ENCODE measurements at places on chromosomes 16 and 17.

GRCh38 chr17:11645426-11645825, 47.2 kb downstream of the DNAH9 start:
- no peak for DNase-seq

- no peak for DNase-seq
Observed at GRCh38 chr17:31544186-31544585, 152.7 kb downstream of the RAB11FIP4 start.

GRCh38 chr17:66677201-66677981, 157.5 kb upstream of the CACNG5 start:
- DNase-seq = no peak

GRCh38 chr17:21463779-21464407, 87.7 kb downstream of the KCNJ12 start:
- DNase-seq = no peak

DNA sequence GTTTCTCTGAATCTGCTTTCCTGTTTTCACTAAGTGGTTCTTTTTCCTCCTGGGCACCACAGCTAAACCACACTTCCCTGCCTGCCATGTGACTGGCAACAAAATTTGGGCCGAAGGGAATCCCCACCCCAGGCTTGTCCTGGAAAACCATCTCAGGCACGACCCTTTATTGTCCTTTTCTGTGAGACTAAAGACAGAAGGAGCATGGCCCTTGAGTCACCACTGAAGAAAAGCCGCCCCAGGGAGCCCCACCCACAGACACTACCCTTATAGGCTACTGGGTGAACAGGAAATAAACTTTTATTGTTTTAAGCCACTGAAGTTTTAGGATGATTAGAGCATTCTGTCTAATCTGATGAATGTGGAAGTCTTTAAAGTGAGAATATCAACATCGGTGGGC, 88.6 kb upstream of the BRD7 start:
- DNase-seq = no peak

GRCh38 chr17:9434642-9435057, 141.0 kb downstream of the STX8 start:
- DNase-seq = no peak

DNA sequence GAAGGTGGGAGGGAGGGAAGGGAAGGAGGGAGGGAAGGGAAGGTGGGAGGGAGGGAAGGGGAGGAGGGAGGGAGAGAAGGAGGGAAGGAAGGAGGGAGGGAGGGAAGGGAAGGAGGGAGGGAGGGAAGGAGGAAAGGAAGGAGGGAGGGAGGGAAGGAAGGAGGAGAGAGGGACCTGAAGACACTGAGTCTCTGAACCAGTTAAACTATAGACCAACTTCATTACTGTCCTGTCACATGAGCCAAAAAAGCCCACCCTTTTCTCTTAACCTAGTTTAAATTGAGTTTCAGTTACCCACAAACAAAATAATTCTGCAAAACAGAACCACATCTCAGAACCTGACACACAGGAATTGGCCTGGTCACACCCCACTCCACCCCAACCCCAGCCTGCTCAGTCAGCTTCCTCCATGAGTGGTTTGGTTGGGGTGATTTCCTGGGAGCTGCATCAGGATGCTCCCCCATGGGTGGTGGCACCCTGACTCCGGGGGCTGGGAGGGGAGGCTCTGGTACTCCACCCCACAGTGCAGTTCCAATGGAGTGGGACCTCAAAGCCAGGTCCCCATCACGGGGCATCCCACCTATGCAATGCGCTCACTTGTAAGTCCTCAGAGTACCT, 4.7 kb upstream of the PRR29 start:
- DNase-seq = no peak

DNA sequence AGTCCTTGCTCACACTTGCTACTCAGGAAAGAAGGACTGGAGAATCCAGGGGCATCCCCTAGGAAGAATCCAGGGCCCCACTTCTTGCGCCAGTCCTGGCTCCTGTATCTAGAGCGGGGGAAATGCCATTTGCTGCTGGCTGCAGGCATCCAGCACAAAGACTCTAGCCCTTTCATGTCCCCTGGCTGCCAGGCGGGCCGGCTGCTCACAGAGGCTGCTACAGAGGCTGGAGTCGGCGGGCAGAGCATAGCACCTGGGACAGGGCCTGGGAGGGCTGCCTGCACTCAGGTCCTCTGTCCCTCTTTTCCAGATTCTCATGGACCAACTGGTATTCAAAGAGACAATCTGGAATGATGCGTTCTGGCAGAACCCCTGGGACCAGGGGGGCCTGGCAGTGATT, 13.8 kb downstream of the SMIM5 start:
- DNase-seq = no peak

DNA sequence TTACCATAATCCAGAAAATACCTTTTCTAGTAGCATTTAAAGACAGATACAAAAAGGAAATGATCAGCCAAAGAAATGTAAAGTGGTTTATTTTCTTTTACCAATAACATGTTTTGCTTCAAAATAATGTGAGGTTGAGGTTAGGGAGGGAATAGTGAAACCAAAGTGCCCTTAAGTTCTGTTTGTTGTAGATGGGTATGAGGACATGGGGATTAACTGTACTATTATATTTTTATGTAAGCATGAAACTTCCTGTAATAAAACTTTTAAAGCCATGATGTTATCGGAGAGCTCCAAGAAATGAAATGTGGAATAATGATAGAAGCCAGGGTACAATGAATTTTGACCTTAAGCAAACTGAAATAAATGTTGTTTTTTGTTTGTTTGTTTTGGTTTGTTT, 9.9 kb downstream of the C16orf46 start:
- DNase-seq = no peak

DNA sequence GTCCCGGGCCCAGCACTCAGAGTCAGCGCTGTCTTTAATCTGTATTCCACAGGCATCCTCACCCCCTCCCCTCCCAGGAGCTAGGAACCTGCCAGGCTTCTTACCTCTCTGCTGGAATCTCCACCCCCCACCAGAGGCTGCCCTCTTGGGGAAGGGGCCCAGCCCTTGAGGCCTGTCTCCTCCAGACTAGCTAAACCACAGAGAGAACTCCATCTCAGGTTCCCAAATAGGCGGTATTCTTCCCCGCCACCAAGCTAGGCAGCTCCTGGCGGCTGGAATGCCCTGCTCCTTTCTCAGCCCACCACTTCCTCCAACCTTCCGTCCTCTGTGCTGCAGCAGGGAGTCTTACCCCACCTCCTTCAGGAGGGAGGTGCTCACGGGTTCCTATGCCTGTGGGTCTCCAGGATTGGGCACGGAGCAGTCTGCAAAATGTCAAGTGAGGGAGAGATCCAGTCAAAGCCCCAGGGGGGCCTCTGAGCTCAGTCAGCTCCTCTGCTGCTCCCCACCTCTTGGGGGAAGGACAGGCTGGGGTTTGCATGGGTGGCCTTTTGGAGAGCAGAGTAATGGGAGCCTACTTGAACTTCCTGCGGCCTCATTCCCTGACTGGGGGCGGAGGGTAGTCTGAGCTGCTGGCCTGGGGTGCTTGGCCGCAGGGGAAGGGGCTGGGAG, 55.7 kb downstream of the SREBF1 start:
- DNase-seq = no peak

DNA sequence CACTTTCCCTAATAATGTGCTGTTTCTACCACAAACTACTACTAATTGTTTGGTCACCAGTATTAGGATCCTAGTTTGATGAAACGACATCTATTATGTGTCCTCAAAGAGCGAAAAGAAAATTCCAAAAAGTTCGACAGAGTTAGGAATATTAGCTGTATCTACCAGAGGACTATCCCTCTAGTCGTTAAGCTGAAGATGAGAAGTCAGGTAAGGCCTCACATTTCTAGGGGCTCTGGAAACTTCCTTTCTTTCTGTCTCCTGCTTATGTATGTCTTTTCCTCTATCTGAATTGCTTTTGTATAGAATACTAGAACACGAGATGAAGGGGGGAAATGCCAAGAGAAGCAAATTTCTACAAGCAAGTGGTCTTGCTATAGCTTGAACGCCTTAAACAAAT, 1.6 kb downstream of the GLG1 start:
- no peak for DNase-seq

DNA sequence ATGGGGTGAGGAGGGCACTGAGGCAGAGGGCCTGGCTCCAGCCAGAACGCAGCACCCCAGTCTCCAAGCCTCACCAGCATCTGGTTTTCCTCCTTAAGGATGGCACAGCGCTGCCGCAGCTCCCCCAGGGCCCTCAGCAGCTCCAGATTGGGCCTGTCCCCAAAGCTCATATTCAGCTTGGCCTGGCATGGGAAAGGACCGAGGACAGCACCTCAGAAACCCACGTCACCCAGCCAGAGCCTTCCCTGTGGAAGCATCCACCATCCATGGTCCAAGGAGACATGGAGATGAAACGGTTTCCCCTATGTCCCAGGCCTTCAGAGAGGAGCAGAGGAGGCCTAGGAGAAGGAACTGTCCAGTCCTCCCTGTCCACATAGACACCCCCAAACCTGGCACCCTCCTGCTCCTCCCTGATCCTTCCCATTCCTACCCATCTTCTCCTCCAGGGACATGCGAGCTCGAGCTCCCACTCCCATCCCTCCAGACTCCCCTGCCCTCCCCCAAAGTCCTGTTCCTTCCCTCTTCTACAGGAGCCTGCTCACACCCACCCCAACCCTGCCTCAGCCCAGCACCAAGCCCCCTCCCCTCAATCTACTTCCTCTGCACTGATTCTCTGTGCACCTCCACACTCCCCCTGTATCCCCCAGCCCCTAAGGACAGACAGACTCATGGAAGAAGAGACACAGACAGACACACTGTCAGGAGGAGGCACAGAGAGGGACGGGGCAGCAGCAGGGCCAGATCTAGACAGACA, 1.8 kb downstream of the TSPOAP1 start:
- DNase-seq = no peak

- DNase-seq = no peak
Observed at GRCh38 chr17:352421-353212, at the start of gene RPH3AL. TSS of gene RPH3AL (minus strand) at chr17:352807. CDS start at chr17:327543, 25,264 bp downstream.

DNA sequence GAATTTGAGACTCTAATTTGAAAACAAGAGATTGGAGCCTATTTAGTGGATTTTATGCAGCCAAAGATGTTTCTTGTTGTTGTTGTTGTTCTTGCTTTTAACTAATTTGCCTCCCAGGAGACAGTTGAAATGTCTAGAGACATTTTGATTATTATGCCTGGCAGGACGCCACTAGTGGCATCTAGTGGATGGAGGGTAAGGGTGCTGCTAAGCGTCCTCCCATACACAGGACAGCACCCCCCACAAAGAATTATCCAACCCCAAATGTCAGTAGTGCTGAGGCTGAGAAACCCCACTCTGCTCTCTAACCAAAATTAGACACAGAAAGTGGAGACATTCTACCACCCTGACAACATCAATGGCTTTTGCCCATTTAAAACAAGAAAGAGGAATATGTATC, 15.4 kb upstream of the HSBP1 start:
- DNase-seq = no peak

DNA sequence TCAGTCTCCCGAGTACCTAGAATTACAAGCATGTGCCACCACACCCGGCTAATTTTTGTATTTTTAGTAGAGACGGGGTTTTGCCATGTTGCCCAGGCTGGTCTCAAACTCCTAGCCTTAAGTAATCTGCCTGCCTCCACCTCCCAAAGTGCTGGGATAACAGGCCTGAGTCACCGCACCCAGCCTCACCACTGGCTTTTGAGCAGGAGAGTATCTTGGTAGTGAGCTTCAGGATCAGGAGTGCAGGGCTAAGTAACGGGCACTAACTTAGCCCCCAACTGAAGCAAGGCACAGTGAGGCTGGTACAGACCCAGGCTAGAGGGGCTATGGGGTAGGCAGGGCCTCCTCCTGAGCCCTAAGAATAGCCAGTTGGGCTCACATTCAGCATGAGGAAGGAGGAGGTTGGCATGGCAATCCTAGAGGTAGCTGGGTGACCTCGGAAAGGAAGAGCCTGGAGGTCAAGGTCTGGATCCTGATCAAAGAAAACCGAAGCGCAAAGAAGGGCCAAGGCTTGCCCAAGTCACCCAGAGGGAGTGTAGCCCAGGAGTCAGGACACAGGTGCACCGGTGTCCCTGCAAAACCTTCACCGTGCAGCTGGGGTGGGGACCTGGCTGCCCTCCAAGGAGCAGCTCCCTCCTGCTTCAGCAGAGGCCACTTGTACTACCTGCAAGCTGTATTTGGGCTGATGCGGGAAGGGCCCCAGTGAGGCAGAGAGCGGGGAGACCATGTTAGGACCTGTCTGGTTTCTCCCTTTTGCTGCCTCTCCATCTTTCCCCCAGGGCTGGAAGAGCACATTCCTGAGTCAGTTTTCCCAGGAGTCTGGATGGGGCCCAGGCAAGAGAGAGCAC, 1.3 kb upstream of the ADGRG5 start:
- DNase-seq = no peak

GRCh38 chr17:82283208-82283749, 9.8 kb upstream of the CSNK1D start:
- peak; percentile 73 for DNase-seq

DNA sequence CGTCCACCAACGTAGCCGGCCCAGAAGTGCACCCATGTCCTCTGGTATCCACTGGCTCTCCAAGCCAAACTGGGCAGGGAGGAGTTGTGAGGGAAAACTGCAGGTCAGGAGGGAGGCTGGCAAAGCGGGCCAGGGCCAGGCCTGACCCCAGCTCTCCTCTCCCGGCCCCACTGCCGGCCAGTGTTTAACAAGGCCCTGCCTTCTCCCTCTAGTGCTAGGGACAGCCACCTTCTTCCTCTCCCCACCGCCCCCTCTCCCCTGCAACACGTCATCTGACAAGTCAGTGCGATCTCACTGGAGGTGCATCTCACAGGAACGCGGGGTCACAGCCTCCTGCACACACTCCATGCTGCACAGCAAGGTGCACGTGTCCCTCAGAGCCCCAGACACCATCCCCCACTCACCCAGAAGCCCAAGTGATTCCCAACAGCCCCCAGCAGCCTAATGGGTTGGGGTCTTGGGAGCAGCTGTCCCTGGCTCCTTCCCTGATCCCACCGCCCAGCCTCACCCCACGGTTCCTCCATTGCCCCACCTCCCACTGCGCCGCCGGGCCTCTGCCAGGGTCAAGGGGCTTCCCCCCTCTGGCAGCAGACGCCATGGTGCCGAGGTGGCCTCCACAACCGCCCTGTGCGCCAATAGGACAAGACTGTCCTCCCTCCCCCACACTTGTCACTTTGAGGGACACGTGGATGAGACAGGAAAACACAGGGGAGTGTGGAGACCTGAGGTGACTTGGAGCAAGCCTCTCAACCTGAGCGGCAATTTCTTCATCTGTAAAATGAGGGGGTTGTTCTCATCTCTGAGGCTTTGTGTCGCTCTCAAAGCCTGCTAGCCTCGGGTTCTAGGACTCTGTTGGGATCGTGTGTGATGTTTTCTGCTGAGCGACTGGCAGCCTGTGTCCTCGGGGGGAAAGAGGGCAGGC, 1.1 kb upstream of the ACE start:
- DNase-seq = no peak

GRCh38 chr16:67236563-67237395, 9.8 kb downstream of the TMEM208 start:
- peak; percentile 87 for DNase-seq

GRCh38 chr17:72152387-72152929, 31.6 kb downstream of the SOX9 start:
- no peak for DNase-seq

GRCh38 chr17:82989881-82990280, 89.5 kb upstream of the METRNL start:
- no peak for DNase-seq

Data from activated CD4-positive, alpha-beta T cell treated with anti-CD3 and anti-CD28 coated beads, Interleukin-2, amount 50 U/mL, for 48 hours (primary cell).